ENCODE measurements at places on chromosomes 4 and X.

- no peak for DNase-seq
These were observed 28.1 kb downstream of the SMIM43 start for GRCh38 chr4:121736735-121737351.

- DNase-seq, result no peak
These were observed 1434.8 kb downstream of the RAPGEF2 start for GRCh38 chr4:160537681-160538080.

- no peak for DNase-seq
These were observed 50.4 kb upstream of the KLHL8 start for GRCh38 chr4:87270825-87271224.

GRCh38 chr4:64368741-64369140 is 40.5 kb downstream of the TECRL start:
- no peak for DNase-seq

DNA sequence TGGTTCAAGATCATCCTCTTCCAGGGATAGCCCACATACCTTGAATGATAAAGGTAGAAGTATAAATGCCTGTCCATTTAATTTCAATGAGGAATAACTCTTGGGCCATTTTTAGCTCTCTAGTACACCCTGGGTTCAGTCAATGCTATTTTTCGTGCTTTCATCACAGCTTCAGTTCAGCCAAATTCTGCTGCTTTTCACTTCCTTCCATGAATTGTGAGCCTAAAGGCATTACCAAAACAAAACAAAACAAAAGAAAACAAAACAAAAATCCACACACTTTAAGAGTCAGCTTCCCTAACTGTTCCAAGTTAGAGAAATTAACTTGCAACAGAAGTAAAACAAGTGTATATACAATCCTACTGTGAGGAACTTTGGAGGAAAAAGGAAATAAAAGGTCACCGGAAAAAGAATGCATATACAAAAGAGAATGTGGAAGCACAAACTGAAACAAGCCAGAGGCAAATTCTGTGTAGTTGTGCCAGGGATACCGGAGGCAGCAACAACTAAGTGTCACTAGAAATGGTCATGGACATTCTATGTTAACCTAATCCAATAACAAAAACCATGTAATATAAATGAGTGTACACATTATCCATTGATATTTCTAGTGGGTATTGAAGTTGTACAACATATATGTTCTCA is 423.1 kb downstream of the KCTD8 start:
- no peak for DNase-seq

DNA sequence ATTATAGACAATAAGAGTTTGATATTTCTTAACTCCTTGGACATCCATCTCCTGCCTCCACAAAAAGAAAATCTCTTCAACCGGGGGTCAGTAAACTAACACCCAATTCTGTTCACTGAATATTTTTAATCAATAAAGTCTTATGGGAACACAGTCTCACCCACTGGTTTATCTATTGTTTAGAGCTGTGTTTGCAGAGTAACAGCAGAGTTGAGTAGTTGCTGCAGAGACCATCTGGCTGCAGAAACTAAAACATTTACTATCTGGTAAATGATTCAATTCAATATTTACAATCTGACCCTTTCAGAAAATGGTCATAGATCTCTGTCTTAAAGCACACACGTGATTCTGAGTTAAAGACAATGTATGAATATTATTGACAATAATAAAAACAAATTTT is 94.0 kb downstream of the TMA16 start:
- no peak for DNase-seq

GRCh38 chr4:179196511-179196910 is 1754.3 kb upstream of the AGA start:
- DNase-seq, result no peak

DNA sequence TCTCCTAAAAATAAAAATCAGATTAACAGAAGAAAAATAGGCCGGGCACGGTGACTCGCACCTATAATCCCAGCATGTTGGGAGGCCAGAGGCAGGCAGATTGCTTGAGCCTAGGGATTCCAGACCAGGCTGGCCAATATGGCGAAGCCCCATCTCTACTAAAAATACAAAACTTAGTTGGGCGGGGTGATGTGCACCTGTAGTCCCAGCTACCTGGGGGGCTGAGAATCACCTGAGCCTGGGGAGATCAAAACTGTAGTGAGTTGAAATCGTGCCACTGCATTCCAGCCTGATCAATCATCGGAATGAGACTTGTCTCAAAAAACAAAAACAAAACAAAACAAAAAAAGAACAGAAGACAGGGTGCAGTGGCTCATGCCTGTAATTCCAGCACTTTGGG is 32.8 kb upstream of the NOCT start:
- DNase-seq, result no peak

- no peak for DNase-seq
These were observed 198.1 kb upstream of the PUDP start for GRCh38 chrX:7346021-7346420.

GRCh38 chrX:5145957-5146356 is 1082.7 kb downstream of the NLGN4X start:
- no peak for DNase-seq

- DNase-seq, result no peak
These were observed 92.5 kb downstream of the FAM13A start for GRCh38 chr4:88964450-88964849.

- no peak for DNase-seq
These were observed 174.4 kb upstream of the BRWD3 start for GRCh38 chrX:80984118-80984517.

GRCh38 chr4:7430965-7431695 is 3.6 kb downstream of the PSAPL1 start:
- DNase-seq, result peak; percentile 6

- no peak for DNase-seq
These were observed 602.8 kb upstream of the DIPK2B start for GRCh38 chrX:45803383-45803921.

DNA sequence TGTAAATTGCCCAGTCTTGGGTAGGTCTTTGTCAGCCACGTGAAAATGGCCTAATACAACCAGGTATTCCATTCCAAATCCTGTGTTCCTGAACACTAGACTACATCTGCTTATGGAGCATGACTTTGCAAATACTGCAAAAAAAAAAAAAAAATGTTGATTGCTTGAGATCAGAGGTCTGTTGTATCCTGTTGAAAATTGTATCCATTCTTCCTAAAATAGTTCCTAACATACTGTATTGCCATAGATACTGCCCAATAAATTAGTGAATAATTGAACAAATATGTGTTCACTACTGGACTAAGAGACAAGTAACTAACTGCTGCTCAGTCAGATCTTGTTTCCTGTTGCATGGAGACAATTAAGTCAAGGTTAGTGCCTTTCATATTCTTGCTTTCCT is 164.3 kb upstream of the PABPC4L start:
- no peak for DNase-seq

- no peak for DNase-seq
These were observed 67.4 kb downstream of the CNGA2 start for GRCh38 chrX:151801980-151802379.

GRCh38 chrX:68651110-68651509 is 3.6 kb downstream of the STARD8 start:
- no peak for DNase-seq

GRCh38 chr4:187961171-187961570 is 34.4 kb upstream of the ZFP42 start:
- no peak for DNase-seq

GRCh38 chrX:39875834-39876628 is 221.7 kb downstream of the BCOR start:
- DNase-seq, result no peak

GRCh38 chrX:108126661-108127060 is 35.1 kb downstream of the ATG4A start:
- DNase-seq, result no peak

DNA sequence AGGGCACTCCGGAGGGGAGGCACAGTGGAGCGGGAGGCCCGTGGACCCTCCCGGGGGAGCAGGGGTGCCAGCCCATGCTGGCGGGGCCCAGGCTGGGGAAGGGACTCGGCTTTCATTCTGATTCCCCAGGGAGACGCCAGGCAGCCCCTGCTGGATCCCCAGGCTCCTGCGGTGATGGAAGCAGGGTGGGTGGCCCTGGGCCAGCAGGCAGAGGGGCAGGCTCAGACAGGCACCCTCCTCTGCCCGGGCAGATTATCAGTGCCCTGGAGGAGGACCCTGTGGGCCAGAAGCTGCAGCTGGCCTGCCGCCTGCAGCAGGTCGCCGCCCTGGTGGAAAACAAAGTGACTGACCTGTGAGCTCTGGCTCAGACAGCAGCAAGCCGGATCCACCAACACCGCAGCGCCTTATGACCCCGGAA is 2.1 kb upstream of the SRPK3 start:
- DNase-seq, result no peak

DNA sequence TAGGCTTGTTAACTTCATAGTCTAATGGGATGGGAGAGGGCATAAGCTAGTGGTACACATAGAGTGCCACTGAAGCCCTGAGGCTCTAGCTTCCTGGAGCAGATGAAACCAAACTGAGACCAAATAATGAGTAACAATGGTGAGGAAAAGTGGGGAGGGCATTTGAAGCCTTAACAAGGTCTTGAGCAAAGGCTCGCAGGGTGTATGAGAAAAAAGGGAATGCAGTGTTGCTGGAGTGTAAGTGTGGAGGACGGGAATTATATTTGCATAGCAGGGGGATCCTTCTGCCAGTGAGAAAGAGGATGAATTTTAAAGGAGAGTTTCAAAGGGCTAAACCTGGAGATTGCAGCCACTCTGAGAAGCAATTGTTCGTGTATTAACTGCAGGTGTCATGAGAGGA is 263.1 kb downstream of the ANK2 start:
- DNase-seq, result no peak

GRCh38 chrX:8089141-8089540 is 81.9 kb downstream of the VCX2 start:
- DNase-seq, result no peak

GRCh38 chr4:4284827-4285618 is 4.9 kb downstream of the LYAR start:
- no peak for DNase-seq

DNA sequence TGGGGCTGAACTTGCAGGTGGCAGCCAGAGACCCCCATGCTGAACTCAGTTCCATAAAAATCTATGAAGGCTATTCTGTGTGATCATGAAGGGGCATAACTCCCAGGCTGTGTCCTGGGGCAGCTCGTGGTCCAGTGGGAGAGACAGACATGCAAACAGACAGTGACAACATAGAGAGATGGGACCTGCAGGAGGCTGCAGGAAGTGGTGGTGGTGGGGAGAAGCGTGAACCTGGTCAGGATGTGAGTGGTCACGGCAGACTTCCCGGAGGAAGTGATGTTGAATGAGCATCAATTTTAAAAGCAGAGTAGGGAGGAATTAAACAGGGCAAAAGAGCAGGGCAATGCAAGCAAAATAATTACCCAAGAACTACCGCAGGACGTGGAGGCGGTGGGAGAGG is 23.2 kb upstream of the SORCS2 start:
- no peak for DNase-seq

DNA sequence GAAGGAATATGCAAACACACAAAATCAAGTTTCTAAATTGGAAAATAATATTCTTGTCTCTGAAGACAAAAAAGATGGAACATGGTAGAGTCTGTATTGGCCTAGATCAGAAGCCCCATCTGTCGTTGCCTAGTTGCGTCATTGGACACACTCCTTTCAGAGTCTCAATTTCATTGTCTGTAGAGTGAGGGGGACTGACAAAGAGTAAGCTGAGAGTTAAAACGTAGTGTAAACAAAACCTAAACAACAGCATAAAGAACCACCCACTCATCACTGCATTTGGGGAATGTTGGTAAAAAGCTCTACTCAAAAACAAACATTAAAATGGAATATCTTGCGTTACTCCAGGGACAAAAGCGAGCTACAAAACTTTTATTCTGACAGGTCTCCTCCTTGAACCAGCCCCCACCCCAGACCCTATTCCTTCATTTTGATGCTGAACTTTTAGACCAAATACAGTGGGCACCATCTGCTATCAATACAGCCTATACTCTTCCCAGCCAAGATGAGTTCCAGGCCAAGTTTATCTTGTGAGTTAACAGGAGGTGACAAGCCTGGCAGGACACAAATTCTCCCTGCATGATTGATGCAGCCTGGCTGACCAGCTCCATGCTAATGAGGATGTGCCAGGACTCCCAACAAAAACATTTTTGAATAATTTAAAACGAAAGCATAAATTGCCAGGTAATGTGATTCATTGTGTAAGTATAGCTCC is 125.2 kb downstream of the COL25A1 start:
- DNase-seq, result no peak

- DNase-seq, result no peak
These were observed 85.9 kb downstream of the RNF150 start for GRCh38 chr4:141047228-141047884.

DNA sequence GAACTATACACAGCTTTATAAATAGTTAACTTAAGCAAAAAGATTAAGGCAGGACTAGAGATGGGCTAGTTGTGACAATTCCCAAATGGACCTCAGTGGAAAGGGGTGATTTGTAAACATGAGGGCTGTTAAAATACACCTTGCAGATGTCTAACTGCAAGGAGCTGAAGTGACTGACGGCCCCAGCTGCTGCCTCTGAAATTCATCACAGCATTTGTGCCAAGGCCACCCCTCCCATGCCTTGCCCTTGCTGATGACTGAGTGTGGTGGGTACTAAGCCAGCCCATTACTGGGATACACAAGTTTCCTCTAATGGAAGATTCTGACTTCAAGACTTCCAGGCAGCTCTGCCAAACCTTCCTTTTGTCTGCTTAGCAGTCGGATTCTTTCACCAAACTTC is 23.7 kb upstream of the EGFL6 start:
- no peak for DNase-seq

- DNase-seq, result no peak
These were observed 389.4 kb downstream of the GALNTL6 start for GRCh38 chr4:172202480-172203076.

- no peak for DNase-seq
These were observed 82.6 kb downstream of the SCD5 start for GRCh38 chr4:82715731-82716617.

DNA sequence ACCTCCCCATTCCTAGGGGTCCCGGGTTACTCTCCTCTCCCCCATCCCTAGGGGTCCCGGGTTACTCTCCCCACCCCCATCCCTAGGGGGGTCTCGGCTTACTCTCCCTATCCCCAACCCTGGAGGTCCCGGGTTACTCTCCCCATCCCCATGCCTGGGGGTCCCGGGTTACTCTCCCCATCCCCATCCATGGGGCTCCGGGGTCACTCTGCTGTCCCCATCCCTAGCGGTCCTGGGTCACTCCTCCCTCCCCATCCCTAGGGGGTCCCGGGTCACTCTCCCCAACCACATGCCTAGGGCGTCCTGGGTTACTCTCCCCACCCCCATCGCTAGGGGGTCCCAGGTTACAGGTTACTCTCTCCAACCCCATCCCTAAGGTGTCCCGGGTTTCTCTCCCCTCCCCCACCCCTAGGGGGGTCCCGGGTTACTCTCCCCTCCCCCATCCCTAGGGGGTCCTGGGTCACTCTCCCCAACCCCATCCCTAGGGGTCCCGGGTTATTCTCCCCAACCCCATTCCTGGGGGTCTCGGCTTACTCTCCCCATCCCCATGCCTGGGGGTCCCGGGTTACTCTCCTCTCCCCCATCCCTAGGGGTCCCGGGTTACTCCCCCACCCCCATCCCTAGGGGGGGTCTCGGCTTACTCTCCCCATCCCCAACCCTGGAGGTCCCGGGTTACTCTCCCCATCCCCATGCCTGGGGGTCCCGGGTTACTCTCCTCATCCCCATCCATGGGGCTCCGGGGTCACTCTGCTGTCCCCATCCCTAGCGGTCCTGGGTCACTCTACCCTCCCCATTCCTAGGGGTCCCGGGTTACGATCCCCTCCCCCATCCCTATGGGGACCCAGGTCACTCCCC is 821 bp downstream of the ASMTL start:
- no peak for DNase-seq

All from naive thymus-derived CD4-positive, alpha-beta T cell (primary cell).